ENCODE measurements at places on chromosomes 1 and 21.

DNA sequence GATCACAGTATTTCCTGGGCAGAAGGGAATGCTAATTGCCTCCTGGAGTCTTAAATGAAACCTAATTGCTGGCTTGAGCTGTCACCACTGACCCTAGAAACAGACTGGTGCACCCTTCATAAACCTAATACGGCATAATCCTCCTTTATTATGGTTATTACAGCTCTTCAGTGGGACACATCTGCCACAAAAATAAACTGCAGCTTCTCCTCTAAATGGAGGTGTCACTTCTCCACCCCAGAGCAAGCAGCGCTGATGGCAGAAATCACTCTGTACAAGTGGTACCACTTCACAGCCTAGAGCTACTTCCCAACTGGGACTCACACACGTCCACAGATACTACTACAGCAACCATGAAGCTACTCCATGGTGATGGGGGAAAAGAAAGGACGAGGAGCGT, 11.1 kb downstream of the PTPN14 start:
- DNase-seq = no peak

- peak; percentile 74 for DNase-seq
Observed at GRCh38 chr1:147292012-147292411, 49.5 kb downstream of the CHD1L start.

DNA sequence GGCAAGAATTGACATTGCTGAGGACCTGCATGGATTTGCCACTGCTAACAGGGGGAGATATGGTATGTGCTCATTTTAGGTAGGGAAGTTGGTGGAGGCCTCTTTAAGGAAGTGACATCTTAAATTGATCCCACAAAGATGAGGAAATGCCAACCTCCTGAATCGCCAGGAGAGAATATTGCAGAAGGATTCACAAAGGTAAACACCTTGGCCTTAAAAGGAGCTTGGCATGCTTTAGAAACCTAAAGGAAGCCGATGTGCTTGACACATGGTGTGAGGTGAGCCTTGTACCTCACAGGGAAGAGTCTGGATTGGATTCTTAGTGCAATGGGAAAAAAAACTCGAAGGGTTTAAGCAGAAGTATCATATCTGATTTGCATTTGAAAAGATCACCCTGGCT, 470.5 kb upstream of the DAB1 start:
- peak; percentile 81 for DNase-seq

DNA sequence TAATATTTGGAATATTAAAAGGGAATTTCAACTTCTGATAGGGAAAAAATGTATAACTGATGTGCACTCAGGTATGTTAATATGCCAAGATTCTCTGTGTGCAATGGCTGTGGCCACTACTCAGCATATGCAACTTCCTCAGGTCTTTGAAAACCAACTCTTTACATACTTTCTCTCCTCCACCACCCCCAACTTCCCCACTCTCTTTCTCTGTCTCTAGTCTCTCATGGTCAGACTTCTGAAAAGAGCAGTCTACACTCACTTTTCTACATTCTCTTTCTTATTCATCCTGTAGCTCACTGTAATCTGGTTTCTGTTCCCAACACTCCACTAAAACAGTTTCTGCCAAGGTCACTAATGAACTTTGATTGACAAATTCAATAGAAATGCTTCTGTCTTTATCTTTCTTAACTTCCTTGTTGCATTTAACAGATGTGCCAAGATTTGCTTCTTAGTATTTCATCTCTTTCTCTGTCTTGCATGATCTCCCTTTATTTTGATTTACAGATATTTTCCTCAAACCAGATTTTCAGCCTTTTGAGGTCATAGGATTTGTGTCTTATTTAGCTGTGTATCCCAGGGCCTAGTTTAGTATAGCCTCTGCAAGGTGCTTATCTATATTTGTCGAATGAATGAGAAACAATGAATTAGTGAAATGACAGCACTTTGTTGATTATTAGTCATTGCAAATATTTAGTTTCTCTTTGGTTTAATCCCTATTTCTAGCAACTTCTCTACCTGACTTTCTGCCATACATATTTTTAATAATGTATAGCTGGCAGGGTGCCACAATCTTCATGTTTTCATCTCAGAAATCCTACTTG, 168.9 kb downstream of the LMO4 start:
- DNase-seq = no peak

GRCh38 chr1:236303675-236304074, 21.9 kb upstream of the ERO1B start:
- DNase-seq = no peak

DNA sequence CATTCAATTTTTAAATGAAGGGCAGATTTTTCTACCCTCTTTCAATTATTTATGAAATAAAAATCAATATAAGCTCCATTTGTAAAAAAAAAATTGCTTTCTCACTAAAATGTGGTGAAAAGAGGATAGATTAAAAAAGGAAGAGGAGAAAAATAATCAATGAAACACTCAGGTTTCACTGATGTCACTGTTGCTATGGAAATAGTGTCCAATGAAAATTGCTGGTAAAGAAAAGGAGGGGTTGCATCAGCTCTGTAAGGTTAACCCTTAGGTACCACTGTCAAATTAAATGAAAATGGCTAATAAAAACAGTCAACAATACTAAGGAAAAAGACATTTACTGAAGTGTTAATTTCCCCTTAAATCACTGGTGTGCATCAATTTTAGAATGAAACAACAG, 91.6 kb upstream of the TTC39A start:
- peak; percentile 24 for DNase-seq

GRCh38 chr1:47767741-47768100, 229.5 kb downstream of the TRABD2B start:
- no peak for DNase-seq

GRCh38 chr1:206776229-206776628, 3.9 kb upstream of the IL10 start:
- no peak for DNase-seq

DNA sequence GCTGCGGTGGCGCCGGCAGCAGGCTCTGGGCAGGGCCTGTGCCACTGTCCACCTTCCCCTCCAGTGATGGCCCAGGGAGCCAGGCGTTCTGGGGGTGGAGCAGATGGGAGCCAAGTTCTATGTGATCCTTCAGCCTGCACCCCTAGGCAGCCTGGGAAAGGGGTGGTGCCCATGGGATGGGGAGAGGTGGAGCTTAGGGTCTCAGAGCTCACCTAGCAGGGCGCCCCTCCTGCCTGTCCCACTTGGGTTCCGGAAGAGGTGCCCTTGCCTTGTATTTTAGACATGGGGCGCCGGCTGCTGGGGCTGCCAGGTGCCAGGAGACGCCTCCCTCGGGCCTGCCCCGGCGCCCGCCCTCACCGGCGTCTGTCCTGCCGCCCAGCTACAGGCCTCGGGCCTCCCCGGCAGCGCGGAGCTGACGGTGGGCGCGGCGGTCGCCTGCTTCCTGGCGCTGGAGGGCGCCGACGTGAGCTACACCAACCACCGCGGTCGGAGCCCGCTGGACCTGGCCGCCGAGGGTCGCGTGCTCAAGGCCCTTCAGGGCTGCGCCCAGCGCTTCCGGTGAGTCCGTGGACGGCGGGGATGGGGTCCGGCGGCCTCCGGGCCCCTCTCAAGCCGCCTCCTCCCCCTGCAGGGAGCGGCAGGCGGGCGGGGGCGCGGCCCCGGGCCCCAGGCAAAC, 3.1 kb upstream of the MMP23B start:
- no peak for DNase-seq

DNA sequence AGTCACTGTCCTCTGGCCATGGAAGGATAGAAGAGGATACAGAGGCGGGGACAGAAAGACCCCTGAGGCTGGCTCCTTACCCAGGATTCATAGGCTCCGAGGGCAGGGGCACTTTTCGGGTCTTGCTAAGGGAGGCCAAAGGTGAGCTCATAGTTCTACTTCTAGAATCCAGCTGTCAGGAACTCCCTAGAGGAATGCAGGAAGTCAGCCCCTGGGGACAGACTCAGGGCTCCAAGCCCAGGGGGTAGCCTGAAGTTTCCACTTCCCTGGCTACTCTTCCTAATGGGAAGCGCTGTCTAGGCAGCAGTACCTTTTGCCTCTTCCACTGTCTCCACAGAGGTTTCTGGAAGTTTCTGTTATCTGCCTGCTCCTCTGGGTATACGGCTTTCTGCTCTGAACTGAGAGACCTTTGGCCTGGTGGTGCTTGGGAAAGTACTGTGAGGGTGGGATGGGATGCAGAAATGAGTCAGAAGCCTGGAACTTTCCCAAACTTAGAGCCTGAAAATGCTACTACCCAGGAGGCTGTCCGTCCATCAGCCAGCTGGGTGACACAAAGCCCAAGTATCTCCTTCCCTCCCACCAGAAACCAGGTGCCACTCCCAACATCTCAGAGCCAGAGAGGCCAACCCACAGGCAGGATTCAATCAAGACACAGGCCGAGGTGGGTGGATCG, 3.6 kb downstream of the UBXN11 start:
- peak; percentile 91 for DNase-seq

DNA sequence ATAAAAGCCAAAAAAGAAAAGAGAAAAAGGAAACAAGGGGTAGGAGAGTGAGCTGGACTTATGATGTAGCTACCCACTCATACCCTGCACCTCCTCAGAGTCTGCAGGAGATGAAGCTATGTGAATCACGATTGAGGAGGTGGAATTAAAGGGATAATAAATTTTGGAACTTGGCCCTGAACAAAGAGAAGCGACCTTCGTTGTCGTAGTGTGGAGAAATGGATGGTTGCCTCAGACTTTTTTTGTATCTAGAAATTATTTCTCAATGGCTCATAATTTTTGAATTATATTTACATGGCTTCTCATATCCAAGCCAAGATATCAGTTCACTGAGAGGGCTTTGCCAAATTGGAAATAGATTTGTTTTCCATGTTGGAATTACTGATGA, 37.8 kb upstream of the SIPA1L2 start:
- DNase-seq = no peak

- no peak for DNase-seq
Observed at GRCh38 chr1:90580176-90580575, 136.9 kb downstream of the BARHL2 start.

DNA sequence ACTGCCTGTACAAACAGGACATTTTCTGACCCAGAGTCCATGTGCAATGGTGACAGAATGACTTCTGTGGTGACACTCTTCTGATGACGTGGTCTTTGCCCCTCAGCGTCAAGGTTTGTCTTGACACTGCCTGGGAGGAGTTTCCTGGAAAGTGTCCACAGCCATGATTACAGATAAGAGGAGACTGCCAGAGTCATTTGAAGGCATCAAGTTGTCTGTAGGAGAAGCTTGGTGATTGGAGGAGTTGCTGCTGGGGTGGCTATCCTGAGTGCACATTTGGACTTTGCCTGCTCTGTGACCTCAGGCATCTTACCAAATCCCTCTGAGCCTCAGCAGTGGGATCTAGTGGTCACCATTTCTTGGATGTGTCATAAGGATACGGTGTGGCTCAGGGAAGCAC, 17.7 kb downstream of the TCHHL1 start:
- no peak for DNase-seq

- no peak for DNase-seq
Observed at GRCh38 chr21:25938658-25939395, 204.1 kb downstream of the GABPA start.

Data from kidney tubule cell (primary cell).